ENCODE measurements at places on chromosomes 11 and 22.

DNA sequence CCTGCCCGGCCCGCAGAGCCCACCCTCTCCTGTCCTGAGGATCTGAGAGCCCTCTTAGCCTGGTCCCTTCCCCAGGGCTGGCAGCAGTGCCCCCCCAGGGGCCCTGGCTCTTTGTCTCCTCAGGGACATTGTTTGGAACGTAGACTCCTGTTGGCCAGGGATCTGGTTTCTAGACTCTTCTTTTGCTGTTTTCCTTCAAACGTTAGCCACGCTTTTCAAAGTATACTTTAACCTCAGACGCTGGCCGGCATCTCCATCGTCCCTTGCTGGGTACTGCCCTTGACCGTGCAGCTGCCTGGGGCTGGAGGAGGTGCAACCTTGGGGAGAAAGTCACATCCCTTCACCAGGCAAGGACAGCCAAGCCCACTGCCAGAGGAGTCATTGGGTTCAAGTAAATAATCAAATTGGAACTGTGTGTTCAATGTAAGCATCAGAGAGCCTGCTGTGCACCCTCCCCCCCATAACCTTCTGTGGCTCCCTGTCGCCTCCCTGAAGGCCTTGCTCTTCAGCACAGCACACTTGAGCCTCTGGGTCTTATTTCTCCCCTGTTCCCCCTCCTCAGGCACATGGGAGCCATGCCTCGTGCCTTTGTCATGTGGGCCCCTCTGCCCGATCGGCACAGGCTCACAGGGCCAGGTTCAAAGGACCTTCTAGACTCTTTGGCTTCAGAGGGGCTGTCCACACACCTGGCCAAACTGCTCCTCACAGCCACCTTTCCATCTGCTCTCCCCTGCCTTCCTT lies 21.8 kb upstream of the WNT7B start:
- no peak for DNase-seq

- no peak for DNase-seq
Observed at GRCh38 chr22:44453441-44454112, 44.5 kb downstream of the RTL6 start.

GRCh38 chr11:61832754-61833153 lies 4.7 kb downstream of the FADS2 start:
- DNase-seq: no peak

GRCh38 chr11:44120169-44120568 lies 24.7 kb downstream of the EXT2 start:
- no peak for DNase-seq

- no peak for DNase-seq
Observed at GRCh38 chr11:64110465-64111375, 55.2 kb downstream of the MACROD1 start.

Data from activated naive CD4-positive, alpha-beta T cell (primary cell).